DMS79 treated with DMSO at 0.1 percent for 48 hours (cell line): ENCODE measurements at places on chromosomes 11 and 22.

GRCh38 chr11:78605296-78605695, 30.6 kb upstream of the NARS2 start:
- no peak for DNase-seq

DNA sequence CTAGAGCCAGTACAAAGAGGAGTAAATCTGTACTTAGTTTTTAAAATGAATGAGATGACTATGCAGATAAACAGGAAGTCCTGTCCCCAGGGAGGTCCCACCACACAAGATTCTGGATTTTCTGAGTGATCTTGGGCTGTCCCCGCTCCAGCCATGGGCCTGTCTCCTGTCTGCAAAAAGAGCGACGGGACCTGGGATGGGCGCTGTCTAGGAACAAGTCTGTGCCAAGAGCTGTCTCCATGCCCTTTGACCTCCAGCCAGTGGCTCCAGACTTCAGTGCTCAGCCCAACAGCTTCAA, 6.0 kb downstream of the CSNK1E start:
- DNase-seq, result no peak

- DNase-seq, result no peak
Measured at GRCh38 chr11:46633291-46634217, 16.2 kb downstream of the ATG13 start.

- DNase-seq, result no peak
Measured at GRCh38 chr11:132139181-132139580, 768.8 kb downstream of the NTM start.

GRCh38 chr22:23591201-23591791, 11.2 kb upstream of the IGLL1 start:
- peak; percentile 15 for DNase-seq

DNA sequence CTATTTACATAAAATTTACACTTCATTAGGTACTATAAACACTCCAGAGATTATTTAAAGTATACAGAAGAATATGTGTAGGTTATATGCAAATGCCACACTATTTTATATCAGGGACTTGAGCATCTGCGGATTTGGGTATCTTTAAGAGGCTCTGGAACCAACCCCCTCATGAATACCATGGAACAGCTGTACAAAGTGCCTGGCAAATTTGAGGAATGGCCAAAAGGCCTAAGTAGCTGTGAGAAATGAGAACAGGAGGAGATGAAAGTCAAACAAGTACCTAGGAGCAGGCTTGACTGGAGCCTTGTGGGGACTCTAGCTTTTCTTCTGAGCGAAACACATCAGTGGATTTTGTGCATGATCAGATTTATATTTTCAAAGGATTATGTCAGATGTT, 149.3 kb downstream of the RBFOX2 start:
- no peak for DNase-seq

DNA sequence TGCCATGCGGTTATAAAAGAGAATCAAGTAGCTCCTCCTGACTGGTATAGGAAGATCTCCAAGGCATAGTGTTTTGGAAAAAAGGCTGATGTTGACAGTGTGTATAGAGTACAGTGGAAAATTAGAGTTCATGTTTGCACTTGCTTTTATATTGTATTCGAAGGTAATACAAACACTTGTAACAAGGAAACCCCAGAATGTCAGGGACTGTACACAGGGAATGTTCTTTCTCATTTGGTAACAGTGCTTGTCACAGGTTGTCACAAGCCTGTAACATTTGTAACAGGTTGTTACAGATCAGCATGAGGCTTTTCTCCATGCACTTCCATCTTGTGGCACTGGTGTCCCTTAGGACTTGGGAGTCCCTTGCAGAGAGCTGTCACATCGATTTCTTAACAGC, 64.0 kb downstream of the GRK3 start:
- DNase-seq, result no peak

- peak; percentile 67 for DNase-seq
Measured at GRCh38 chr11:44877571-44878497, 72.8 kb downstream of the TP53I11 start.
